ENCODE measurements at places on chromosomes 11 and 22.

DNA sequence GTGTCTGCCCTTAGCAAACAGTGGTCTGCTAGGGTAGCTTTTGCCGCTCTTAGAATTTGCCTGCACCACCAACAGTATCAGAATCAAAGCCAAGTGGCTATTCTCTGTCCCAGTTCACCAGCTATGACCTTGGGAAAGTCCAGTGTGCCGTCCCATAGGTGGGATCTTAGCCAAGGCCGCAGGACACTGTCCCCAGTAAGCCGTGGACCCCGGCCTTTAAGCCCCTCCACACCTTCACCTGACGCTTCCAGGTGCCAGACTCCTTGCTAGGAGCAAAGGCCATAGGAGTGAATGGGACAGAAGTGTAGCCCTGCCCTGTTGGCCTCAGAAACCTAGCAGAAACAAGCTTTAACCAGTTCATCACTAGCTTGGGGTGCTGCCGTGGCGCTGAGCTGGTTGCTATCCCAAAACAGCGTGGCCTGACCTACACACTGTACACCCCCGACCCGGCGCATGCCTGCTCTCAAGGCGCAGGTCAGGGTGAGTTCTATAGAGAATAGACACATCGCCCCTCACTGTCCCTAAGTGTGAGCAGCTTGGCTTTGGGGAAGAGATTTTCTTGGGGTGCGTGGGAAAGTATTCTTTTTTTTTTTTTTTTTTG is 4.5 kb downstream of the FADD start:
- DNase-seq: no peak

DNA sequence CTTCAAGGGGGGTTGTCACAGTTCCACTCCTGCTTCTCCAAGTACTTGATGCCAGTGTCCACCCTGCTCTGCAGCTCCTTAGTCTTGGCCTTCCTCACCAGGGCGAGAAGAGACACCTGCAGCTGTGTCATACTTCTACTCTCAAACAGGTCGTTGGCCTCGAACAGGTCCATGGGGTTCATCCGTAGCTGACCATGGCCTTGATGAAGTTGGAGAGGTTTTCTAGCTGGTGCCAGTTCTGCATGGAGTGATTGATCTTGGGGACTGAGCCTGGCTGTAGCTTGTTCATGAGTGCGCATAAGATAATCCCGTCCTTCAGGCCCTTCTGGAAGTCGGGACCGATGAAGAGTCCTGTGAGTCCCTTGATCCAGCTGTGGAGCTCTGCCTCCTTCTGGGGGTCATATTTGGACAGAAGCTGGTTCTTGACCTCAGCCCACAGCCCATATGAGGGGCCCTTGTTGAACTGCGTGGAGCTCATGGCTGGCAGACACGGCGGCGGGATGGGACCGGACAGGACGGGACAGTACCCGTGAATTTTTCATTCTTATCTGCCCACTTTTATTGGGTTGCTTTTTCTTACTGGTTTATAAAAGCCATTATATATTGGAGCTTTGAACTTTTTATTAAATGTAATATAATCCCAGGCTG is 33.4 kb upstream of the HORMAD2 start:
- DNase-seq: no peak

DNA sequence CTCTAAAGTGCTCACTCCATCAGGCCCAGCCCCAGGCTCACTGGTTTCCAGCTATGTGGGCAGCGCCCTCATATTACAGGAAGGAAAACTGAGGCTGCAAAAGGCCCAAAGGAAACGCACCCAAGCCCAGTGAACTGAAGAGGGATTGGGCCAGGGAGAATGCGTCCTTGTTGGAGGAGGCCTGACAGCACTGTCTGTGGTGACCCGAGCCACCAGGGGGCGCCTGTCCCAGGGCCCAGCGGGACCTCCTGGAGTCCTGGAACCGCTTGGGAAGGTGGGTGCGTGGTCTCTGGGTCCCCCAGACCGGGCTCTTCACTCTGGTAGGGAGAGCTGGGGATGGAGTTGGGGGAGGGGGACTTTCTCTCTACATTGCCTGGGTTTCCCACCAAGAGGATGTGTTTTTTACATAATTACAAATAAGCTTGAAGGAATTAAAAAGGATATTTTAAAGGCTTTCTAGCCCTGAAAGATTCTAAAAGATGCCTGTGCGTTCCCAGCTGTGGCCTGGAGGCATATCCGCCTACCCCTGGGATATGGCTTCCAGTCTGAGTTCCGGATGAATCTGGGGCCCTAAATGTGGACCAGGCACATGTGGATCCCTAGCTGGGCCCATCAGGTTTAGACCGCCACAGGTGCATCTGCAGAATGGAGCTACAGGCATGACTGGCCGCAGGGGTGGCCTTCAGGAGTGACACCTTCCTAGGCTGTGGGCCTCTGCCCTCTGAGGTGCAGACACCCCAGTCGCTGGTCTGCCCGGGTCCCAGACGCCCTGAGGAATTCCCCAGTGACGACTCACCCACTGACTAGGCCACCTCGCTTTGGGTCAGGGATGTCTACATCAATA is 4.2 kb downstream of the SPI1 start:
- peak; percentile 78 for DNase-seq

DNA sequence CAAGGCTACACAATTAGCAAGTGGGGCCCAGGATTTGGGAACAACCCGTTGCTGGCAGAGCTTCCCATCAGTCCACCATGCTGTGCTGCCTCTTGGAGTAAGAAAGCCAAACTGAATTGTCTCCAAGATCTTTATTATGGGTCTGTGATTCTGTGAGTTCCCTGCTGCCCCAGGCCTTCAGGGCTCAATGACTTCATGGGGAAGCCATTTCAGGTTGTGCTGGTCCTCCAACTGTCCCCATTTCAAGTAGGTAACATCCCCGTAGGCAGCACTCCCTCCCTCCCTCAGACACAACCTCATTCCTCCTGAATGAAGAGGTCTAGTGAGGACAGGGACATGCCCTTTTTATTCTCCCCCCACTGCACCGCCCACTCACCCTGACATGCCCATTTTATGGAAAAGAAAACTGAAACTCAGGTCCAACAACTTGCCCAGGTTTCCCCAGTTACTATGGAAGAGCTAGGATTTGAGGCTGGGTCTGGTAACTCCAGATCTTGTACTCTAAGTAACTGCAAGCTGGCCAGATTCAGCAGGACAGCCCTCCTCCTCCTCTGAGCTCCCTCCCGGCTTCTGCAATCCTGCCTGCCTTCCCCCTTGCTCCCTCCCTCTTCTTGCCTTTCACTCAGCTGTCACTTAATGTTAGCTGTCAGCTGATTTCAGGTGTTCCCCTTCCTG is 8.2 kb upstream of the YWHAH start:
- DNase-seq: no peak

DNA sequence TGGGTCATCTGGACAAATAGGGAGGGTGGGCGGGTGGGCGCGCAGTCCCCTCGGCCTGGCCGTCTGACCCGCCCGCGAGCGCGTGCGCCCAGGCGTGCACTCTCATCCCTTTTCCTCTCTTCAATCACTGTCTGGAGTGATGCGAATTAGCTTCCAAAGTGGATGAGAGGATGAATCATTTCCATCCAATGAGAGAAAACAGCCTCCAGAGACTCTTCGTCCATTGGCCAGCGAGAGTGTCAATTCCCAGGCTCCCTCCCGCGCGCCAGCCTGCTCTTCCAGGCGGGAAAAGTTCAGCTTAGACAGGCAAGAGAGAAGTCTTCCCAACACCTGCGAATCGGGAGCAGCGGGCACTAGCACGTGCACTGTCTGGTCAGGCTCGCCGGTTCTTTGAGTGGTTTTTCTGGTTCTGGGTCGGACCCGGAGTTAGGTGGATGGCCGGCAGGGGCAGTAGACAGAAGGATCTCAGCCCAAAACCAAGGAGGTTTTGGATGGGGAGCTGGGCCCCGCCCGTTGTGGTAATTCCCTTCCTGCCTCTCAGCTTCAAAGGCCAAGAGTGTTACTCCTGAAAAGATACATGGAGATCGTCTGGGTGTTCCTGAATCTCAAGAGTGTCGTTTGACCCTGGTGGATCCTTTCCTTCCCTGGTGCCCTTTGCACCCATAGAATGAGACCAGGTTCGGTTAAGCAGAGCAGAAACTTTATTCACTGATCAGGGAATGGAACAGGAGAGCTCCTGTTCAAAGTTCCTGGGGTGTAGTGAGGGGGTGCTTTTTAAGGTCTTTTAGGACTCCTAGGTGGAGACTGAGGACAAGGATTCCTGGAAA is 33.4 kb upstream of the GLYATL1 start:
- DNase-seq: no peak

GRCh38 chr11:6746086-6746618 is 25.6 kb downstream of the OR2AG2 start:
- DNase-seq: no peak

DNA sequence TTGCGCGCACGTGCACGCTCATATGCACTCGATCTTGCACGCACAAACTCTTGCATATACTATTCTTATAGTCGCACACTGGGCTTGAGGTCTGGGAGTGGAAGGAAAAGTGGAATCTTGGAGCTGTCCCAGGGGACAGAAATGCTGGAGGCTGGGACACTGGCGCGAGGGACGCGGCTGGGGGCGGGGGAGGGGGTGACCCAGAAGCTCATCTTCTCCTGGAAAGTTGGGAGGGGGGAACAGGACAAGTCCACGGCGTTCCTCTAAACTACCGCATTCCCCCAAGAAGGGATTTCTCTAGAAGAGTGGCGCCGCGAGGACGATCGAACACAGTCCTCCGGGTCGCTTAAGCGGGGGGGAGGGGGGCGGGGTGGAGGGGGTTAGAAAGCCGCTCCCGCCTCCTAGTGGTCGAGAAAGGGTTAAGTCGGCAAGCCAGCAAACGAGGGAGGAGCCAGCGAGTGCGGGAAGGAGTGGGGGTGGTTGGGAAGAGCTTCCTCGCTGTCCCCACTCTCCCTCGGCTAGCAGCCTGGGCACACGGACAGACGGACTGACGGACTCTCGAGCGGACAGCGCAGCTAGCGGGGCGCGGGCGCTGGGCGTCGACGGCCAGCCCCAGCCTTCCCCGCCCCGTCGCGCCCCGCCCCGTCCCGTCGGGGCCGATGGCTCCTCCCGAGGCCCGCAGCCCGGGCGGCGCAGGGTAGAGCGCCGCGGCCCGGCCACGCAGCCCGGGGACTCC is at the start of gene RTN4RL2:
RTN4RL2 (plus strand) TSS at position 507 of the 736 bp plus-strand sequence. CDS start 338 bp downstream, outside the sequence.
- DNase-seq: no peak

- DNase-seq: no peak
Observed at GRCh38 chr11:43573873-43574272, 106.7 kb upstream of the HSD17B12 start.

DNA sequence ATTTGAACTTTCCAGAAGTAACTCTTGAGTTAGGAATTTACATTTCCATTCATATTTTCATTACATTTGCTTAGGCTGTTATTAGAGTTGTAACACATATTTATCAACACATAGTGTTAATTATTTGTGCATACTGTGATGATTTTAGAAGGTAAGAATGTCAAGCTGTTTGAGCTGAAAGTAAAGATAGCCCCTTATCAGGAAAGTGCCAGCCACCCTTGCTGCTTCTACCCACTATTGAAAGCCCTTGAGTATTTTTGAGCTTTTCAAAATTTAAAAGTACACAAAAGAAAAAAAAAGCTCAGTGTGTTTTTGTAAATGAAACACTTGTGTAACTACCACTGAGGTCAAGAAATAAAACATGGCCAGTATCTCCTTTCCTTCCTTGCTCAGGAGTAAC is 8.0 kb downstream of the APLP2 start:
- DNase-seq: no peak

GRCh38 chr11:116035977-116036376 is 531.8 kb upstream of the CADM1 start:
- no peak for DNase-seq

- DNase-seq: no peak
Observed at GRCh38 chr22:19555651-19556050, 31.4 kb upstream of the CLDN5 start.

- peak; percentile 62 for DNase-seq
Observed at GRCh38 chr22:29072193-29072978, 449 bp upstream of the KREMEN1 start.

- no peak for DNase-seq
Observed at GRCh38 chr11:44868021-44868420, 82.7 kb downstream of the TP53I11 start.

DNA sequence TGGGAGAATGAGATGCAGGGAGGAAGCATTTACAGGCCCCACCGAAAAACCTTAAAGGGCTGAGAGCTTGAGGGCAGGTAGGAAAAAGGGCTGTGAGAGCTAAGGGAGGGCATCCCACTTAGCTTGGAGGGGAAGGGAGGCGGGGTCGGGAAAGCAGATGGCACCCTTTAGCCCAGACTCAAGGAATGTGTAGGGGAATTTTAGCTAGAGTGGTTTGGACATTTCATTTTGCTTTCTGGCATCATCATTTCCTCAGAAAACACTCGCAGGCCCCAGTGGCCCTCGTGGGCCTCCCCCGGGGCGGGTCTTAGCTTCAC is 846 bp upstream of the STIM1 start:
- DNase-seq: no peak

- DNase-seq: no peak
Observed at GRCh38 chr11:112627588-112628045, 333.6 kb upstream of the NCAM1 start.

DNA sequence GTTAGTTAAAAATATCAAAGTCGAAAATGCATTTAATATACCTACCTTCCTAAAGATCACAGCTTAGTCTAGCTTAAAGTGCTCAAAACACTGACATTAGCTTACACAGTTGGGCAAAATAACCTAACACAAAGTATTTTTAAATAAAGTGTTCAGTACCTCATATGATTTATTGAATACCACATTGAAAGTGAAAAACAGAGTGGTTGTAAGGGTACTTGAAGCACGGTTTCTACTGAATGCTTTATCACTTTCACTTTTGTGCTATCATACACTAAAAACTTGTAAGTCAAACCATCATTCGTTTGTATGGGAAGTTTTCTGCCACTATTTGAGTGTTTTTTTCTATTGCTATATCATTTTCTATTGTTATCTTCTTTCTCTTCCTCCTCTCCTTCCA is 36.6 kb downstream of the ZBTB44 start:
- DNase-seq: no peak

GRCh38 chr22:23575601-23576000 is 4.5 kb downstream of the IGLL1 start:
- DNase-seq: no peak
